ENCODE measurements at places on chromosomes 5 and 9.

- DNase-seq: no peak
Observed at GRCh38 chr9:133320421-133320881, 15.5 kb downstream of the SURF6 start.

GRCh38 chr5:103467831-103468230 is 94.8 kb downstream of the NUDT12 start:
- no peak for DNase-seq

DNA sequence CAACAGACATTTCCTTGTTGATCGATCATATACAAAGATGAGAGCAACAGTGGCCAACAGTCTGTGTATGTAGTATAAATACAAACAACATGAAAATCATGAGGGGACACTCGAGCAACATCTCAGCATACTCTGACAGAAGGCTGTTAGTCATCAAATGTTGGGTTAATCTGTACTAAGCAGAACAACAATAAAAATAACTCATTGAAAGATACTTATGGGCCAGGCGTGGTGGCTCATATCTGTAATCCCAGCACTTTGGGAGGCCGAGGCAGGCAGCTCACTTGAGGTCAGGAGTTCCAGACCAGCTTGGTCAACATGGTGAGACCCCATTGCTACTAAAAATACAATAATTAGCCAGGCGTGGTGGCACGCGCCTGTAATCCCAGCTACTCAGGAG is 67.3 kb downstream of the SCAI start:
- no peak for DNase-seq

DNA sequence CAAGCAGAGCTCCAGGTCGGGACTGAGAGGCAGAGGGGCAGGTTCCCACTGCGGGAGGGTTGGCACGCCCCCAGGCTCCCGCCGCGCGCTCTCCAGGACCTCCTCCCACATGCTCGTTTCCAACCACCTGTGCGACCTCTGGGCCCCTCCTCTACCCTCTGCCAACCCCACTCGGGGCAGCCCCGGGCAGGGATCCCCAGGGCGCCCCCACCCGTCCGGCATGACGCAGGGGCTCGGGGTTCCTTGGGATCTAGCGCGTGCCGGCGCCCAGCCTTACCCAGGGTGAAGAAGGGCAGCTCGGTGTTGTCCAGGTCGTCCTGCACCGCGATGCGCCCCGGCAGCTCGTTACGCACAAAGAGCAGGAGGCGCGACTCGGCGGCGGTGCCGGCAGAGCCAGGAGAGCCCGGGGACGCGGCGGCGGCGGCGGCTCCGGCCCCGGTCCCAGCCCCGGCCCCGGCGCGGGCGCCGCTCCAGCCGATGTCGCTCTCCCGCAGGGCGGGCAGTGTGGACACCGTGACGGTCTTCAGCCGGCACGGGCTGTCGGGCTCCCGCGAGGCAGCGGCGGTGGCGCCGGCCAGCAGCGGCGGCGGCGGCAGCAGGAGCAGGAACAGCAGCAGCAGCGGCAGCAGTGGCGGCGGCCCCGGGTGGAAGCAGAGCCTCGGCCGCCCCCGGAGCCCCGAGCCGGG is 494 bp downstream of the ASTN2 start:
- DNase-seq: peak; percentile 25

- no peak for DNase-seq
Observed at GRCh38 chr5:118580949-118581348, 407.4 kb downstream of the DTWD2 start.

DNA sequence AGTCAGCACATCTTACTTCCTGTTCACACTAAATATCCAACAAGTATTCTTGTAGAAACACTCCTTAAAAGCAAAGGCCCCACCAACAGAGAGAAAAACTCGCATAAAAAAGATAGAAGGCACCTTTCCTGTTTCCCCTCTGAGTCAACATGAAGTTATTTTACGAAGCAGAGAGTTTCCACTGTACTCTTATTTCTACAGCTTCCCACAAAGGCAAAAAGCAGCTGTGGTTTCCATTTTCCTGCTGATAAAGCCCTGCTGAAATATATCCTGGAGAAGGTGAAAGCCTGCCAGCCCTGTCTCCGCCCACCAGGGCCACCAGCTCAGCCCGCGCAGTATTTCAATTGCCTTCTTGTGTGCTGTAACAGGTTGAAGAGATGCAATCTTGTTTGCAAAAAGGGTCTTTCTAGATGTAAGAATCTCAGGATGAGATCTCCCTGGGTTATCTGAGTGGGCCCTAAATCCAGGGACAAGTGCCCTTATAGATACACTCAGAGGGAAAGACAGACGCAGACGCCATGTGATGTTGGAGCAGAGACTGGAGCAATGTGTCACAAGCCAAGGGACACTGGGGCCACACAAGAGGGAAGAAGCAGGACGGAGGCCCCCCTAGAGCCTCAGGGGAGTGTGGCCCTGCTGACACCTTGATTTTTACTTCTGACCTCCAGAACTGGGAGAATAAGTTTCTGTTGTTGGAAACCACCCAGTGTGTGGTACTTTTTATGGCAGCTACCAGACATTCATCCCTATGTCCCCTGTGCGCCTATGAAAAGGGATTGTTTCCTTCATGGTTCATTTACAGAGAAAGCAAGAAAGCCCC is 19.9 kb downstream of the SEMA4D start:
- no peak for DNase-seq

Measured in GM12892 (cell line).